ENCODE measurements at places on chromosomes 4 and X.

DNA sequence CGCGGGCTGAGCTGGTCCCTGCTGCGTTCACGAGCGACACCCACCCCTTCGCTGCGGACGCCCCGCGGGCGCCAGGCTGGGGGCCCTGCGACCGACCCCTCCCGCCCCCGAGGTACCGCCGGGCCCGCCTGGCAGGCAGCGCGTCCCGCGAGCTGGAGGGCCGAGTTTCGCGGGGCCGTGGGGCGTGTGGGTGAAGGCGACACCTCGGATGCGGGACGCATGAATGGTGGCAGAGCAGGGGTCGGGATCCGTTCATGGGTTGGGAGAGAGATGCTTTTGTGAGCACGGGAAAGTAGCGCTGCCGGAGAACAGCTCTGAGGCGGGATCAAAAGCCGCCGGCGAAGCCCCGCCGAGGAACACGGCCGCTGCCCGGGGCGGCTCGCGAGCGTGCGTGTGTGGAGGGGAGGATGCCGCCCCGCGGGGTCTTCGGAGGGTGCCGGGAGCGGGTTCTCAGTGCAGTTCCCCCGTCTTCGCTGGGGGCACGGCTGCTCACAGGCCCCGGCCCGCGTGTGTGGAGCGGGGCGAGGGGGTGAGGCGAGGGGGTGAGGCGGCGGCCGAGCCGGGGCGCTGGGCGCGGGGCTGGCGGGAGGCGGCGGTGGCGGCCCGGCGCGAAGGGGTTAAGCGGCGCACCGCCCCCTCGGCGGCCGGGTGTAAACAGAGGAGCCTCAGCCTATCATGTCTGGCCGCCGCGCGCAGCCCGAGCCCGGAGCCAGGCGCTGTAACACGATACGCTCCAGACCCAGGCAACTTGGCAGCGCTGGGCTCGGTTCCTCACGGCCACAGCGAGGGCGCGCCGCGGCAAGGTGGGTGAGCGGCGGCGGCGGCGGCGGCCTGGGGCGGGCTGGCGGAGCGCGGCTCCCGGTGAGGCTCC, 205.3 kb downstream of the TENM3 start:
- DNase-seq: peak; percentile 13

DNA sequence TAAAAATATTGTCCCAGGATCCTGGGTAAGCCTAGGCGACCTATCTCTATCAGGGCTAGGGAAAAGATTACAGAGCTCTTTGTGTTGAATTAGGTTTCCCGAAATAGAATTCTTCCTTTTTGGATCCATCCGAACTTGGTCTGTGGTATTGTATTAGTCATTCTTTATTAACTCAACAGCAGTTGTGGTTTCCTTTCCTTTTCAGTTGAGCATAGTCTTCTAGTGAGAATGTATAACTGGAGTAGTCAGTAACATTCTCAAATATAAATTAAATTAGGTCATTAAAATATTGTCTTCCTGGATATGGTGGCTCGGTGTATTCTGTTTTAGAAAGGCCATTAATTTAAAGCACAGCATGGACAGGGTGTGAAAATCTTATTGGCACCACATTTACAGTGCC, 520.4 kb downstream of the NLGN4X start:
- DNase-seq: no peak

DNA sequence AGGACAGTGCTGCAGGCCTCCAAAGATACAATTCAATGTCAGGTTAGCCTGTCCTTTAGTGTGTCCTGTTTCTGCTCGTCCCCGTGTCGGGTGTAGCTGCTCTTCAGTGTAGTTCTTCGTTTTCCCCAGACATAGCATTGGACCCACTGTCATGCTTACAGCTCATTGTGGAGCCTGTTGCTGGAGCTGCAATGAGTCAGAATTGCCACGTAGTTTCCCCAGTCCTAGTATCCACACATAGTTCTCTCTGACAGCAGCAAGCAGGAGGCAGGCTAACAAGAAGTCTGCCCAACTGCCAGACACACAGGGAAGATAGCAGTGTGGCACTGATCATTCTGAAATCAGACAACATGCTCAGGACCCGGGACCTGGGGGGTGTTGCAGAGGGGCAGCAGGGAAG, 49.2 kb downstream of the MOSPD2 start:
- DNase-seq: no peak

DNA sequence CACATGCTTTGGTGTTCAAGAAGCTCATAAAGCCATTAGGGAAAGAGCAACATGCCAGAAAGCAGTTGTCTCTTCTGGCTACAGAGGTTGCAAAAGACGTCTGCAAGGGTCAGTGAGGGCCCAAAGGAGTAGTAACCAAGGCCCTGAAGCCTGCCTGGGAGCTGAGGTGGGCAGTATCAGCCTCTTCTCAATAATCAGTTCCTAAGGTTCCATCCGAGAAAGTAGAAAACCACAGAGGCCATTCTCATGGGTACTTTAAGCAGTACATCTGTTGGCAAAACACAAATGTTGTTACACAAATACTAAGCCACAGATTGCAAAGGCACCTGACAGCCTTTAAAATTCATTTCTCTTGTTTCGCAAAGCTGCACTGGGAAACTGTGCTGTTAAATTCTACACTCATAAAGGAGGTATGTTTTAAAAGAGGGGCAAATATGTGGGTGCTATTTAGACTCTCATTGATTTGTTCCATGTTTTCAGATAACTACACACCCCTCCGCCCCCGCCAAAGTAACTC, 37.7 kb downstream of the MECP2 start:
- DNase-seq: no peak

DNA sequence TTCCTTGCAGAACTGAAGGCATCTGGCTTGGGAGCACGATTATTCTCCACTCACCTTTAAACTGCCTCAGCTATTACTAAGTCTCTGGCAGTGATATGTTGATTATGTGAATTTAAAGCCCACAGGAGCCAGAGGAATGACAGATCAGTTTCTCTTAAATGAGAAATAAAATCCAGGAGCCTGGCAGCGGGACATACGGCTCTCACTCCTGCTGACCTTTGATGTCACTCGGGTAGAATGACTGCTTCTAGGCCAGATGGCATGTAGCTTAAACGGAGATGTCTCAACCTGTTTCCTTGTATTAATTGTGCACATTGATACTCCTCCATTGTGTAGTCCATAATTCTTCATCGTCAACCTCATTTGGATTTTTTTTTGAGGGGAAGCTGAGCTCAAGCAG, 4.0 kb upstream of the CBLL2 start:
- DNase-seq: no peak

- no peak for DNase-seq
Measured at GRCh38 chr4:179695175-179695574, 2252.9 kb upstream of the AGA start.

DNA sequence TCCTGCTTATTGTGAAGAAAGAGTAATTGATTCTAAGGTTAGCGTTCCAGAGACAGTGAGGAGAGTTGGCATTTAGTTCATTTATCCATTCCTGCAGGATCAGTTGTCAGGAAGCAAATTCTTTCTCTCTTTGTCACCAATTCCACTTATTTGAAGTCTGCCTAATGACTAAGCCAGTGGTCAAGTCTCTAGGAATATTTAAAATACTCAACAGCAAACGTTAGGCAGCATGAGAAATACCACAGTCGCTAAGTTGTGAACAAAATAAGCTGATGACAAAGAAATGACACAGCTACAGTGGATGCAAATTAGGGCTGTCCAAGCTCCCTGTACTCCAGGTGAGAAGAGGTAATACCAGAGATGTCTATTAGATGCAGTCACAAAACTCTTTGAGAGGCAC, 6.6 kb upstream of the MAGEB17 start:
- no peak for DNase-seq

DNA sequence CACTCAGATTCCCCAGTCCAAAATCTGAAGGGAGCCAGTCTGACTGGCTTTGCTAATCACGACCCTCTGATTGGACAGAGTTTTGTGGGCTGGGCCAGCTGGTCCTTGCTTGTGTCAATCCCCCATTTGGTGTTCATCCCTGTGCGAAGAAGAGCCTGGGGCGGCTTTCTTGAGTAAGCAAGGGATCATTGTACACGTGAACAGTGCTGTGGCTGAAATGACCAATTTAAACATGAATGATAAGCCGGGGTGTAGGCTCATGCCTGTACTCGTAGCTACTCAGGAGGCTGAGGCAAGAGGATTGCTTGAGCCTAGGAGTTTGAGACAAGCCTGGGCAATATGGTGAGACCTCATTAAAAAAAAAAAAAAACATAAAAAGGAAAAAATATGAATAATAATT, 379.1 kb downstream of the RAPGEF2 start:
- no peak for DNase-seq

DNA sequence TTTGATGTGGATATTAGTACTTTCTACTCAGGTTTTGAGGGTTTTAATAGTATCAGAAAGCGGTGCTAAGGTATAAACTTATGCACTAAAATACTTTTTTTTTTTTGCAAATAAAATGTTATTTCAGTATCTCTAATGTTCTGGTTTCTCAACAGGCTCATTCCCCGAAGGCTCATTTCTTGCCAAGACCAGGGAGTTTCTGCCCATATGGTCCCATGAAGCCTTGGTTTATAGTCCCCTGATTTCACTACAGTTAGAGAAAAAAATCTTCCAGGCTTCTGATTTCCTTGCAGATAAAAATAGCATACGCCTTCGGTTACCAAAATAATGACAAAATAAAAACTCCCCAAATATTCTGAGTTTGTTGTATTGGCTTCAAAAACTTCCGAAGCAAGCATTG, 814.2 kb upstream of the PABPC4L start:
- DNase-seq: no peak

GRCh38 chr4:1187182-1187581, 14.8 kb upstream of the SPON2 start:
- DNase-seq: no peak

- DNase-seq: no peak
Measured at GRCh38 chr4:56937262-56937661, 29.6 kb downstream of the REST start.

GRCh38 chr4:185782523-185782922, 29.5 kb downstream of the SORBS2 start:
- no peak for DNase-seq

DNA sequence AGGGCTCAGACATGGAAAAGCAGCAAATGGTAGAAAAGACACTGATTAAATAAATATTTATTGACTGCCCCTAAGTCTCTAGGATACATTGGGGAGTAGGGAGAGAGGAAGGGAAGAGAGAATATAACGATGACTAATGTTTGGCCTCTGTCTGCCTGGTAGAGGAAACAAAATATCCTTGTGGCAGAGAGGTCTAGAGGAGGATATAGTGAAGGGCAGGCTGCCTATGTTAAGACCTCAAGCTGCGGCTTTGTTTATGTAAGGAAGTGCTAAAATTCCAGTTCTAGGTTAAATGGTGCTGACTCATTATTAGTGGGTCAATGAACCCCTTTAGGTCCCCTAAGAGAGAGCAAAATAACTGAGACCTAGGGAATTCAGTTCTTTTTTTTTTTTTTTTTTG, 427.3 kb upstream of the FTHL17 start:
- no peak for DNase-seq

GRCh38 chrX:119762718-119763117, 4.3 kb downstream of the SOWAHD start:
- no peak for DNase-seq

DNA sequence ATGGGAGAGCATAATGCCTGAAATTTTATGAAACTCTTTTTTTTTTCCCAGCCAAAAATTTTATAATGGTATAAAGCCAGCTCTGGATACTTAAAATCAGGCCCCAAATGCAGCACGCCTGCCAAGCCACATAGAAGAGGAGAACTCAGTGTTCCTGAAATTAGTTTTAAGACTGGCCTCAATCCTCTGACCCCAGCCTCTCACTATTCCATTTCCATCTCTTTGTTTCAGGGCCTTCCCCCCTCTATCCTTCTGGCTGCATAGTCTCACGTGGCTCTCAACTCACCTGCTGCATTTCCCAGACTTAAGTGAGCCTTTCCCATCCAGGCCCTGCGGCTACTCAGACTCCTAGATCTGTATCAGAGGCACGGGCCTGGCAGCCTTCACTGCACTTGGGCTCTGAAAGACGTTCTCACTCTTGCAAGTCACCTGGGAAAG, 5.2 kb upstream of the CBR4 start:
- DNase-seq: no peak

DNA sequence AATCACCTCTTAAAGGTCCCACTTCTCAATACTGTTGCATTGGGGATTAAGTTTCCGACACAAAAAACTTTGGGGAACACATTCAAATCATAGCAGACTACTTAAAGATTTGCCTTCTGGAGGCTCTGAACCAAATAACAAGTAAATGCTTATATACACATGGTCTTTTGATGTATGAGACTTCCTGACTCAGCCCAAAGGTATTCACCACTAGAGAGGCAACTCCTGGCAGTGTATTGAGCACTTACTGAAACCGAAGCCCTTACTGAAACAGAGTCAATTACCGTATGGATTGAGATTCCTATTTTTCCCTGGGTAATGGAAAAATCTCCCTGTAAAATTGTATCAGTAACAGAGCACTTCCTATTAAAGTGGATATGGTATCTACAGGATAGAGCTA, 45.4 kb downstream of the ZCCHC13 start:
- no peak for DNase-seq

DNA sequence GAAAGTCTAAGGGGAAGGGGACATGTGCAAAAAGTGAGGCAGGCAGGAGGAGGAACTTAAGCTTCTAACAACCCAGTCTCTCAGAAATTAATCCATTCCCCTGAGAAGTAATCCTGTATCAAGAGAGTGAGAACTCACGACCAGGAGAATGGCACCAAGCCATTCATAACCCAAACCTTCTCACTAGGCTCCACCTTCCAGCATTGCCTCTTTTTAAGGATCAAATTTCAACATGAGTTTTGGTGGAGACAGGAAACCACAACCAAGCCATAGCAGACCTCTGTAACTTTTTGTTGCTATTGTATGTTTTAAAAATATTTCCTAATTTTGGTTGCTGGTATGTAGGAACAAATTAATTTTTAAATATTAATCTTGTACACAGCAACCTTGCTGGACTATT, 32.8 kb downstream of the PASD1 start:
- DNase-seq: no peak

DNA sequence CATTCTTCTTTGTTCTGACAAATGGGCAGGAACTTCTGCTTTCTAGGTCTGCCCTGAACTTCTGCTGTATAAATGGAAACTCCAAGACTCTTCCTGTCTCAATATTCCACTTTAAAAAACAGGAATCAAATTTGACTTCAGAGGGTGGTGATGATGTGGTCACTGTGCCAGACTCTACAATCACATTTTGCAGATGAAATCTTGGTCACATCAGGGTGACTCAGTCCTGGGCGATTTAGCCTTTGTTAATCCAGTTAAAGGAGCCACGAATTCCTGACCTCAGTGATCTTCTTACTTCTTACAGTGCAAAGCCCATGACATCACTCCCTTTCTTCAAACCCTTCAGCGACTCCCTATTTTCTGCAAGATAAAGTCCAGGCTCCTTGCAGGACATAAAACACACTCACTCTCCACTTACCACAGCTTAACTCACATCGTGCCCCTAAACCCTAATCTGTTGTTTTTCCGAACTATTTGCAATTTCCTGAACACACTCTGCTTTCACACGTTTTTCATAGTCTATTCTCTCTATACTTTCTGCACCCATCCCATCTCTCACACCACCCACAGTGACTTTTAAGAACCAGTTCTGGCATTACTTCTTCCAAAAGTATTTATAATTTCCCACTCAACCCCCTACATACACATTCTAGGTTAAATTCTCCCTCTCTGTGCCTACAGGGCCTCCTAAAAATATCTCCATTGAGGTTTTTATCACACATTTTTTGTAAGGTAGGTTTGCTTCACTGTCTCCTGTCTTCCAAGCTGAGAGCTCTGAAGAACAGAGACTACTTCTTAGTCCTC, 11.1 kb downstream of the GASK1B start:
- no peak for DNase-seq

- DNase-seq: no peak
Measured at GRCh38 chr4:20487852-20488251, 212.4 kb upstream of the PACRGL start.

Measured in activated CD4-positive, alpha-beta T cell treated with anti-CD3 and anti-CD28 coated beads, Interleukin-2, amount 50 U/mL, for 1 hour (primary cell).